ENCODE measurements at places on chromosomes 11 and 22.

DNA sequence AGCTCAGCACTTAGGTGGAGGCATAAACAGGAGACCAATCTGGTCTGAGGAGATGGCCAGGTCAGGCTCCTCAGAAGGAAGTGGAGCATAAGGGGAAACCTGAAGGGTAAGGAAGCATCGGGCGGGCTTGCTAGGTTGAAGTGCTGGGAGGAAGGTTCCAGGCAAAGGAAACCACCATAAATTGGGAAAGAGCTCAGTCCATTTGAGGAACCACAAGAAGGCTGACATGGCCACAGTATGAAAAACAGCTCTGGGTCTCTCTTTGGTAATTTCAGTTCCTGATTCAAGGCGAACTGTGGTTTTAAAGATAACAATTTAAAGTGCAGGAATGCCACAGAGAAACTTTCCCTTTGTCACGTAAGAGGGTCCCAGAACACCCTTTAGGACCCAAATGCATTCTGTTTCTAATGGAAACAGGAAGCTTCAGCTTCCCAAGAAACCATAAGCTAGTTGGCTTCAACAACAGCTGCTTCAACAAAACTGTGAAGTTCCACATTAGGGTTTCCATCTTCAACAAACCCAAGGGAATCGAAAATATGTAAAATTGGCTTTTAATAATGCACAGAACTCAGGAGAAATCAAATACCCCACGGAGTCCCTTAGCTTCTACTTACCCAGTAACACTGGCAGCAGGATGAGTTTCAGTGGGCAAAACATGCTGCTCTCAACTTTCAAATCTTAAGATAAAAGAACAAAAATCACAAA lies 10.4 kb downstream of the JAML start:
- no peak for DNase-seq

DNA sequence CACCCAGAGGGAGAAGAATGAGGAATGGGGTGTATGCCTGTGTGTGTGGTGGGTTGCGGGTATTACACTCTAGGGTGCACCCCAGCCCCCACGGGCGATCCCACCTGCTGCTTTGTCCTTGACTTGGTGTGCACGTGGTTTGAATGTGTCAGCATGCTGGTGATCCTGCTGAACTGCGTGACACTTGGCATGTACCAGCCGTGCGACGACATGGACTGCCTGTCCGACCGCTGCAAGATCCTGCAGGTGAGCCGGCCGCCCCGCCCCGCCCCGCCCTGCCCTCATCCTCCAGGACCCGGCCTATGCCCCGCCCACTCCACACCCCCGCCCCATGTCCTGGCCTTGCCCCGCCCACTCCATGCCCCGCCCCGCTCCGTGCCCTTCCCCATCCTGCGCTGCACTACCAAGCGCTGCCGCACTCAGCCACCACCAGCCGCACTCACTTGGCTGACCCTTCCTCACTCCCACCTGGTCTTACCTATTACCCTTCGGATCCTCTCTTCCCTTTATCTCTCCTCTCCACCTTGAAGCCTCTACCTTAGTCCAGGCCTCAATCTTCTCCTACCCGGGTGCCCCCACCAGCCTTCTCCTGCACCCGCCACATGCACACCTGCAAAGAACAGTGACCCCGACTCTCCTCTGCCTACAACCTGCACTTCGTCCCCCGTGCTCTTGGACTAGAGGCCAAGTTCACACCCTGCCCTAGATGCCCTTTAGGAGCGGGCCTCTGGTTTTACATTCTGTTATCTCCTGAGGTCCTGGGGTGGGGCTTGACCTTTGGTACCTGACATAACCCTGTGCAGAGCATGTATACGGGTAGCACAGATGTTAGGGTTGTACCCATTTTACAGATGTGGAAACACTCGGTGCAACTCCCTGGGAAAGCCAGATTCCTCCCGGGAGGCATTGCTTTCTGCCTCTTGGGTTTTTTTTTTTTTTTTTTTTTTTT lies 27.7 kb downstream of the CACNA1I start:
- no peak for DNase-seq

GRCh38 chr11:33910296-33910957 lies 18.6 kb upstream of the LMO2 start:
- DNase-seq, result no peak

DNA sequence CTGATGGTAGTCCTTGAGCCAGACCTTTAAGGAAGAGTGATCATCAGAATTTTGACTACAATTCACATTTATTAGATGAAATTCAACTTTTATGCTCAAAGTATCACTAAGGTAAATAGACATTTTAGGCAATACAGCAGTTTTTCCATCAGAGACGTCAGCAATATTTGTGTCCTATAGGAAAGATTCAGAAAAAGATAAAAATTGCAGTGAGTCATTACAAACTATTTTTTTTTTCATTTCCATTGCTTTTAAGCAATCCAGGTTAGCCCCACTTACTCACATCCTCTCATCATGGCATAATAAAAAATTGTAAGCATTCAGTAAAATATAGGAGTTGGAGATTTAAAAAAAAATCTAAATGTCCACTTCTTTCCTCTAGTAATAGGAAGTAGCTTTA lies 46.9 kb downstream of the MSANTD4 start:
- no peak for DNase-seq

DNA sequence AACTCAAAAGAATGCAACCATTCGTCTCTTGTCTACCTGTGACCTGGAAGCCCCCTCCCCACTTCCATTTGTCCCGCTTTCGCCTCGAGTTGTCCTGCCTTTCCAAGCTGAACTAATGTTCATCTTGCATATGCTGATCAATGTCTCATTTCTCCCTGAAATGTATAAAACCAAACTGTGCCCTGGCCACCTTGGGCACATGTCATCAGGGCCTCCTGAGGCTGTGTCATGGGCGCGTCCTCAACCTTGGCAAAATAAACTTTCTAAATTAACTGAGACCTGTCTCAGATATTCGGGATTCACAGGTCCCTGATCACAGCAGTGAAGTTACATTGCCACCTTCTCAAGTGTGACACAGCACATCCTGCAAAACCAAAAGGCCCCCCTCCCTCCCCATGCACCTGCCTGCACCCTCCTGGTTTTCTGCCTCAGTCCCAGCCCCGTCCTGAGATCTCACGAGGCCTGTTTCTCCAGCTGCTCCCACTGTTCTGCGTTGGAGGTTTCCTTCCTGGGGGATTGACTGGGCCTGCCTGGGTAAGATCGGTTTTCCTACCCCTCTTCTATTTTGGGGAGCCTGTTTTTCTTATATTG lies 1328.7 kb downstream of the TBC1D22A start:
- no peak for DNase-seq
